Bone marrow (tissue), 2 donors: ENCODE measurements at places on chromosomes 4 and X.

GRCh38 chr4:100547541-100548199 is 29.8 kb upstream of the EMCN start:
- no peak for DNase-seq

DNA sequence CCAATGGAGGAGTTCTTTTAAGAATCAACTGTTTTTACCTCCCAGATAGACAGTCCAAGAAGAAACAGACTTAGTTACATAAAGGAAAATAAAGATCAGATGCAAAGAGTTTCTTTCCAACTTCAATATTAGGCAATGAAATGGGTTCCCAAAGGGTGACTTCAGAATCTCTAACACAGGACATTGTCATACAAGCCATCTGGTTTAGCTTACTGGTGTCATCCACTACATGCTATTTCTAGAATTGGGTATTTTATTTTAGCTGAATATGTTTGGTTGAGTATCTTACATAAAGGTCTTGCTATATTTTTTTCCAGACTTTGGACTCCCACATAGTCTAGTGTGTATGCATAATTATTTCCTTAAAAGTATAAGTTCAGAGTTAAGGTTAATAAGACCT is 162.1 kb upstream of the SLC7A11 start:
- DNase-seq: no peak

- DNase-seq: no peak
Measured at GRCh38 chr4:46844325-46844917, 64.6 kb downstream of the COX7B2 start.

DNA sequence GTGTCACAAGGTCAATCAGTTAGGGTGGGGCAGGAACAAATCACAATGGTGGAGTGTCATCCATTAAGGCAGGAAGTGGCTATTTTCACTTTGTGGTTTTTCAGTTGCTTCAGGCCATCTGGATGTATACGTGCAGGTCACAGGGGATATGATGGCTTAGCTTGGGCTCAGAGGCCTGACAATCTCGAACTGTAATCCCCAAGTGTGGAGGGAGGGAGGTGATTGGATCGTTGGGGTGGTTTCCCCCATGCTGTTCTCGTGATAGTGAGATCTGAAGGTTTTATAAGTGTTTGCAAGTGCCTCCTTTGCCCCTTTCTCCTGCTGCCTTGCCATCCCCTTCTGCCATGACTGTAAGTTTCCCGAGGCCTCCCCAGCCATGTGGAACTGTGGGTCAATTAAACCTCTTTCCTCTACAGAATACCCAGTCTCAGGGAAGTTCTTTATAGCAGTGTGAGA is 36.7 kb upstream of the STS start:
- no peak for DNase-seq

GRCh38 chrX:69813677-69814076 is 197.8 kb downstream of the EDA start:
- no peak for DNase-seq

GRCh38 chrX:100911731-100912130 is 17.0 kb downstream of the XKRX start:
- DNase-seq: no peak

- DNase-seq: no peak
Measured at GRCh38 chr4:146654687-146655520, 16.2 kb downstream of the POU4F2 start.

- no peak for DNase-seq
Measured at GRCh38 chr4:139692309-139693012, 26.8 kb downstream of the MGST2 start.

DNA sequence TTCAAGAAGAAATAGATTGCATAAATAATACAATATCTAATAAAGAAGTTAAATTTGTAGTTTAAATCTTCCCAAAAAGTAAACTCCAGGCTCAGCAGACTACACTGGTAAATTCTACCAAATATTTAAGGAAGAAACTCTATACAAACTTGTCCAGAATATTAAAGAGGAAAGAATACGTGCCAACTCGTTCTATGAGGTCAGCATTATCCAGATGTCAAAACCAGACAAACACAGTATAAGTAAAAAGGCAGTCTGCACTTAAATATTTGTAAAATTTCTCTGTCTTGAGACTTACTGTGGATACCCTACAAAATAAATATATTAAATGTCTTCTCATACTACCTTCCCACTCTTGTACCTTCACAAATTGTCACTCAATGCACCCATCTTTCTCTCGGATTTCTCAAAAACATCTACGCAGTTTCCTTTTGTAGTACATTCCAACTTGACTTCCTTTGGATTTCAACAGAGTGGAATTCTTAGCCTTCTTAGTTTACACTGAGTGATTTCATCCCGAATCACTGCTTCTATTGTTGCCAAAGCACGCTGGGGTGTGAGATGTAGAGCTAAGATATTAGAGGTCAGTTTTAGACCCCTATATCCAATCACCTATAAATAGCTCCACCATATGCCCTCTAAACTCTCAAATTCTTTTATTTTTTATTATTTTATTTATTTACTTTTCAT is 71.6 kb upstream of the MAB21L2 start:
- no peak for DNase-seq
